ENCODE measurements at places on chromosomes 1 and 21.

DNA sequence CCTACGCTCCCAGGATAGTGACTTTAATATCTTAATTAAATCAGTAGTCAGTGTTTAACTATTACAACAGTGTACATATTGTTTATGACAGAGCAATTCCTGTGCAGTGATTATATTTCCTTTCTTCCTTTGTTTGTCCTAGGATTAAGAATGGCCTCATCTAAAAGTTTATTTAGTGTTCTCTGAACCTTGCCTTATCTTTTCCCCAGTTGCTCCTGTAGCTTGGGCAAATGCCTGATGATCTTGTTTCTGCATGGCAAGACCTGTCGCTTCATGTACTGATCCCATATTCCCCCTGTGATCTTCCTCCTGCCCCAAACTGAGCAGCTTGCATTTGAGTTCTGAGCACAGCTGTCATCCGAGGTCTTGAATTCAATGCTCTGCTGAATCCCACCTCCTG lies 69.1 kb upstream of the STUM start:
- no peak for DNase-seq

DNA sequence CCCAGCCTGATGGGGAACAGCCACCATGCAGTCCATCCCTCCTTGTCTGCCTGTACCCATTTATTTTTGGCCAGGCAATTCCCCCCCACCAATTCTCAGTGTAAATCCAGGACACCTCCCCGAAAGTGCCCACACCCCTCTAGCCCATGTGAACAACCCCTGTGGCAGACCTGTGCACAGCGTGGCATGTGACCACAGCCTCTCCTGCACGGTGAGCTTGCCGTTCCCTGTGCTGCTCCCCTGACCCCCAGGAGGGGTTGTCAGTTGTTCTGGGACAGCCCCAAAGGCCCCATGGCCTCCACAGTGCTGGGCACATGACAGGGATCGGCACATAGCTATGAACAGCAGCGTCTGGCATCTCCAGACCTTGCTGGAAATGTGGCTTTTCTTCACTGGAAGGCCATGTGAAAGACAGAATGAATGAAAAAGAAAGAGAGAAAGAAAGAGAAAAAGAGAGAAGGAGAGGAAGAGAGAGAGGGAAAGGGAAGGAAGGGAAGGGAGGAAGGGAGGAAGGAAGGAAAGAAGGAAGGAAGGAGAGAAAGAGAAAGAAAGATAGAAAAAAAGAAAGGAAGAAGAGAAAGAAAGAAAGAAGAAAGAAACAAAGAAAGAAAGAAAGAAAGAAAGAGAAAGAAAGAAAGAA lies 3.9 kb downstream of the CAPN9 start:
- no peak for DNase-seq

DNA sequence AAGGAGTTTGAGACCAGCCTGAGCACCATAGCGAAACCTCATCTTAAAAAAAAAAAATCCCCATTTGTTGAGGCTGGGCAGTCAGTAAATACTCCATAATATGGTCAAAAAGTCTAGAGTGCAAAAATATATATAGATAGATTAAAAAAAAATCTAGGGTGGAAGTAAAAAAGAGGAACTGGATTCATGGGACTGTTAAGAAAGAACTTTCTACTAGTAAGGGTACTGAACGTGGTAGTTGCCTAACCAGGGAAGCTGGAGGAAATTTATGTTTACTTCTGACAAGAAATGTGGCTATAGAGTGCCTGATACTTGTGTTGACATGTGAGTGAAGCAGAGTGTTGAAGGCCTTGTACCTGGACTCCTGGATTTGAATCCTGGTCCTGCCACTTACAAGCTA lies 265.9 kb upstream of the FAM78B start:
- DNase-seq = no peak

DNA sequence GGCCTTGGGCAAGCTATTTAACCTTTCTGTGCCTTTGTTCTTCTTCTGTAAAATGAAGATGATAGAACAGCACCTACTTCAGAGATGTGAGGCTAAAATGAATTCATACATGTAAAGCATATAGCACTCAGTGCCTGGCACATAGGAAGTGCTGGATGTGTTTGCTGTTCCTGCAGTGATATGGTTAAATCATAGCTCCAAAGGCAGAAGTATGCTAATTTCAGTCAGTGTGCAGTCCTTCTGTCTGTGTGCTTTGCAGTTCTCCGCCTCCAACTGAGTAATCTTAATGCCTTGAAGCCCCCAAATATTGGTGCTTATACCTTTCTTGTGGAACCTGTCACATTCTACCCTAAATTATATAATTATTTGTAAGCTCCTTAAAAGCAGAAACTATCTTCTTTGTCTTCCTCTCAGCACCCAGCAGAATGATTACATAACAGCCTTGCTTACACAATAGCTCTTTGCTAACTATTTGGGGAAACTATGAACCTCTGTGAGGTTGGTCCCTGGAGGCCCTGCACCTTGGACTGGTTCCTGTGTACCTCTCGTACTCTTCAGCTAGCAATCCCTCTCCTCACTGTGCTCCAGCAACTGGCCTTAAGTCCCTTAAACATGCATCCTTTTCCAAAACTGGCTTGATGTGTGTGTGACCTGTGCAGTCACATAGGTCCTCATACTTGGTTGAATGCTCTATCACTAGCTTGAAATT lies 57.0 kb upstream of the CACYBP start:
- no peak for DNase-seq

DNA sequence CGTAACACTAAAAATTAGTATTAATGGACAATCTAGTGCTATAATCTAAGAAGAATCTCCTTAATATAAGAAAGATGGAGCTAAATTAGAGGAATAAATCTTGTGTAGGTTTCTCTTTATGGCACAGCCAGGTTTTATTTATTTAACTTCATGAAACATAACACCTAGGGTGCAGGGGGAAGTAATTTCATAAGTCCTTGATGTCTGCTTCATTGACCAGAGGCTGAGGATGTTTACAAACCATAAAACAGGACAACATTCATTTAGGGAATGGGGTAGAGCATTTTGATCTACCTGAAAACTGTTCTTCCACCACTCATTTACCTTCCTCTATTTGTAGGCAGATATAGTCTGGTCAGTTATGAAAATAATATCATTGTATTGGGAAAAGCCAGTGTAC lies 95.5 kb downstream of the NGF start:
- no peak for DNase-seq

- DNase-seq = no peak
Observed at GRCh38 chr21:42096566-42096965, 25.4 kb downstream of the UMODL1 start.

DNA sequence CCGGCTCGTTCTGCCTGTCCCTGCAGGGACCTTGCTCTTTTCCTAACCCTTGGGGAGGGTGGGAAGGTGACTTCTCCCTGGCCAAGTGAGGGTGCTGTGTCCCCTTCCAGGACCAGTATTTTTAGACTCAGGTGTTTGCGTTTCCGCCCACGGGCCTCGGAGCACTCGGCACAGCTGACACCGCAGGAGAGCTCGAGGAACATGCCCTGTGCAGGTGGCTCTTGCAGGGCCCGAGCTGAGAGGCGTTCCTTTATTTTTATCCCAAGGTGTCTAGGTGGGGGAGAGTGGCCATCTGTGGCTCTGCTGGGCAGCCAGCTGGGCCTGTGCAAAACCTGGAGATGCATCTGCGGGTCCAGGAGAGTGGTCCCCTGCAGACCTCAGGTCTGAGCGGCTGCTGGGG lies 16.0 kb downstream of the PLCH2 start:
- DNase-seq = no peak

DNA sequence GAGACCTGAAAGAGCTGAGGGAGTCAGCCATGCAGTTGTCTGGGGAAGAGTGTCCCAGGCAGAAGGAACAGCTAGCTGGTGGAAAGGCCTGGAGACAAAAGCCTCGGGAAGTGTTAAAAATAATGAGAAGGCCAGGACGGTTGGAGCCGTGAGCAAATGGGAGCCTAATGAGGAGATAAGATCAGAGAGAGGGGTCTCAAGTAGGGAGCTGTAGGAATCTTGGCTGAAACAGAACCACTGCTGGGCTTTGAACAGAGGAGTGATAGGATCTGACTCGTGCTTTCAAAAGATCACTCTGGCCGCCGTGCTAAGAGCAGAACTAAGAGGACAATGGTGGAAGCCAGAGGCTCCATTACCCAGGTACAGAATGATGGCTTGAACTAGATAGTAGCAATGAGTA lies 1.9 kb upstream of the FOXJ3 start:
- DNase-seq = no peak
